ENCODE measurements at places on chromosomes 7 and 10.

- DNase-seq = no peak
Observed at GRCh38 chr10:26422977-26423376, 15.2 kb upstream of the APBB1IP start.

GRCh38 chr10:97023401-97024167 lies 162.2 kb downstream of the SLIT1 start:
- DNase-seq = no peak

GRCh38 chr10:29257784-29258135 lies 31.1 kb upstream of the LYZL1 start:
- DNase-seq = no peak

- DNase-seq = no peak
Observed at GRCh38 chr10:78140066-78140630, 106.5 kb downstream of the RPS24 start.

DNA sequence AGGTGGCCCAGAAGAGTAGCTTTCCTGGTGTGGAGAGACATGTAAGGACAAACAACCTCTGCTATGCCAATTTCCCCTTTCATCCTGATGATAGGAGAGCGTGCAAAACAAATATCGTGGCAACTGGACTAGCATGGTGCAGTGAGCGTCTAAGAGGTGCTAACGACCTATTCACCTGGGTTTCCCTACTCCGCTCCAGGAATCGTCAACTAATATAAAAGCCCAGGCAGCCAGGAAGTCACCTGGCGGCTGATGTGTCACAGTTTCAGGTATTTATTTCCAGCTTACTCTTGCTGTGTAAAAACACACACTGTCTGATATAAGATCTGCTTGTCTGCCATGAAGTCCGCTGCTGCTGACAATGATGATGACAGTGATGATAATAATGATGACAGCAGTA lies 56.5 kb upstream of the EFCAB10 start:
- no peak for DNase-seq
